NCI-H1092 treated with DMSO at 0.1 percent for 48 hours (cell line): ENCODE measurements at places on chromosomes 1 and 21.
A peak's percentile ranks its signal among the peaks of the same experiment; 100 is the strongest.

- DNase-seq = no peak
Observed at GRCh38 chr1:153639280-153639679, 5.4 kb downstream of the CHTOP start.

DNA sequence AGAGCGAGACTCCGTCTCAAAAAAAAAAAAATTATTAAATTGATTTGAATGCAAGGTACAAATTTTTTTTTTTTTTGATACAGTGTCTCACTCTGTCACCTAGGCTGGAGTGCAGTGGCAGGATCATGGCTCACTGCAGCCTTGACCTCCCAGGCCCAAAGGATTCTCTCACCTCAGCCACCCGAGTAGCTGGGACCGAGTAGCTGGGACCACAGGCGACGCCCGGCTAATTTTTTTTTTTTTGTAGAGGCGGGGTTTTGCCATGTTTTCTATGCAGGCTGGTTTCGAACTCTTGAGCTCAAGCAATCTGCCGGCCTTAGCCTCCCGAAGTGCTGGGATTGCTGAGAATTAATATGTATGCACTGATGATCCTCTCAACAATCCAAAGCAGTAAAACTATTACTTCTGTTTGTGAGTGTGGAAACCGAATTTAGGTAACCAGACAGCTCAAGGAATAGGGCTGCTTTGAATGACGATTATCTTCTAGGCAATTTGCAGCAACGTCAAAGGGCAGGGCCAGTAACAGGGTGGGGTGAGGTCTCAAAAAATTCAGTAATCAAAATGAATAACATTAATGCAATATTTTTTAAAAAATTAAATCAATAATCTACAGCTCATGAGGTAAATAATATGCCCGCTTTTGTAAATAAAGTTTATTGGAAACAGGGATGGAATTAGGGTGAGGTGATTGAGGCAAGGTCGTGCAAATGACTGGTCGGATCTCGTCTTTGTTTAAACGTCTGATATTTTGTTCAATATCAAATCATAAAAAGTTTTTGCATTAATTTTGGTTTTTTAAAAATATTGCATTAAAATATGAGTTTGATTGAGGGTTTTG is 1.2 kb downstream of the CLSPN start:
- peak; percentile 29 for DNase-seq

GRCh38 chr1:159429074-159429861 is 2.7 kb upstream of the OR10J4 start:
- no peak for DNase-seq

DNA sequence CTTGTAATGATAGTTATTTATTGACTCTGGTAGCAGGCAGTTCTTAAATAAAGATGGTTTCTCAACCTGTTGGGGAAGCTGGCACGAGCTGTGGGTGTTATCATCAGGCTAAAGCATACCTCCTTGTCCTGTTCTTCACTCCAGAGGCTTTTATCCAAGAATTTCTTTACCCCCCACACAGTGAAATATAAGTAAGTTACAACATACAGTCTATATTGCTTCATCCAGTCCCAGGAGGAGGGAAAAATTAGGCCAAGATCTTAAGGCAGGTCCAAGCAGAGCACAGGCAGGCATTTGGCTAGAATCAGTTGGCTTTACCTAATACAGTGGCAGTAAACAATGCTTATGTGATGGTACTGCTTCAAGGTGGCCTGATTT is 6.3 kb downstream of the TMEM81 start:
- DNase-seq = no peak

GRCh38 chr1:241770115-241770514 is 77.9 kb upstream of the EXO1 start:
- DNase-seq = no peak

DNA sequence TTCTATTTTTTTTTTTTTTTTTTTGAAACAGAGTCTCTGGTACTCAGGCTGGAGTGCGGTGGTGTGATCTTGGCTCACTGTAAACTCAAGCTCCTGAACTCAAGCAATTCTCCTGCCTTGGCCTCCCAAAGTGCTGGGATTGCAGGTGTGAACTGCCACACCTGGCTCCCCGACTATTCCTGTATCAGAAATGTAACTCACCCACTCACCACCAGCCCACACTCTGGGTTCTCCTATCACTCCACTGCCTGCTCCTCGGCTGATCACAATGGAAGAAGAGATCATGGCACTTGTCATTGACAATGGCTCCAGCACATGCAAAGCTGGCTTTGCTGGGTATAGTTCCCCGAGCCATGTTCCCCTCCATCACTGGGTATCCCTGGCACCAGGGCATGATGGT is 15.9 kb downstream of the RABIF start:
- DNase-seq = no peak

DNA sequence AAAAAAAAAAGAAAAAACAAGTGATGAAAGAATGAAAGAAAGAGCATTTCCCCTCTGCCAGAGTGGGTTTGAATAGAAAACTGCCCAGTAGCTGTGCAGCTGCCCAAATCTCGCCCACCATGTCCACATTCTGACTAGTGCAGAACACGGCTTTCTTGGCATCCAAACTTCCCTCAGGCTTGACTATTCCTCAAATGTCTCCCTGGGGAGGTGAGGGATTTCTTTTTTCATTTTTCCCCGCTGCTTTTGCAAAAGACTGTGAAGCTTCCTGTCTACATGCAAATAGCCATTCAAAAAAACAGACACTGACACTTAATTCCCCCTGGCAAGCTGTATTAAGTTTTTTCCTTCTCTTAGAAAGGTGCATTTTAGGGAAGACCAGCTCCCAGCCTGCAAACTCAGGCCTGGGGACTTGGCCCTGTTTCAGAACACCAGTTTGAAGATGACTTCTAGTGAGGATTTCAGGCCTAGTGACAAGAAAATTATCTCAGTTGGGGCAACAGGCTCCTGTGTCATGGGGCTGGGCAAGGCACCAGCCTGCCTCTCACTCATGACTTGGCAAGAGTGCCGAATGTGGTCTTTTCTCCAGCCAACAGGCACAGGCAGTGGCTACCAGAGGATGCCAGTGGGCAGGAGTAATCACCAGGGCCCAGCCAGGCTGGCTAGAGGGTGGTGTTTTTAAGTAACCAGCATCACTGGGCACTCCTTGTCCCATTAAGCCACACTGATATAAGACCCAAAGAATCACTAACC is 178.1 kb upstream of the NFIA start:
- DNase-seq = no peak

- no peak for DNase-seq
Observed at GRCh38 chr21:45162809-45163208, 88.4 kb downstream of the ADARB1 start.

DNA sequence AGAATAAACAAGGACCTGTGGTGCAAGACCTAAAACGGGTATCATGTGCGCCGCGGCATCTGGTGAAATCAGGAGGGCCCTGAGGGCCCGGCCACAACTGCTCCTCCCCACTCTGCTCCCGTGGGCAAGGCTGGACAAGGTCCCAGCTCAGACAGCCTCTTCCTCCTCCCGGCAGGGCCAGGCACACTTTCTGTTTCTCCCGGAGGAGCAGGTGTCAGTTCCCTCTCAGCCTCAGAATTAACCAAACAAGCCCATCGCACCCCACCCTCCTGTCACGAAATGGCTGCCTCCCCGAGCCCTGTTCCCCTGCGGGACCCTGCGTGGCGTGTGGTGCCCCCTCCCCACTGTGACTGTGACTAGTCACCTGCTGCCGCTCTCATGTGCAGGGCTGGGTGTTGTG is 15.2 kb downstream of the PTTG1IP start:
- no peak for DNase-seq

GRCh38 chr1:19456968-19457441 is 28.3 kb downstream of the CAPZB start:
- DNase-seq = no peak

DNA sequence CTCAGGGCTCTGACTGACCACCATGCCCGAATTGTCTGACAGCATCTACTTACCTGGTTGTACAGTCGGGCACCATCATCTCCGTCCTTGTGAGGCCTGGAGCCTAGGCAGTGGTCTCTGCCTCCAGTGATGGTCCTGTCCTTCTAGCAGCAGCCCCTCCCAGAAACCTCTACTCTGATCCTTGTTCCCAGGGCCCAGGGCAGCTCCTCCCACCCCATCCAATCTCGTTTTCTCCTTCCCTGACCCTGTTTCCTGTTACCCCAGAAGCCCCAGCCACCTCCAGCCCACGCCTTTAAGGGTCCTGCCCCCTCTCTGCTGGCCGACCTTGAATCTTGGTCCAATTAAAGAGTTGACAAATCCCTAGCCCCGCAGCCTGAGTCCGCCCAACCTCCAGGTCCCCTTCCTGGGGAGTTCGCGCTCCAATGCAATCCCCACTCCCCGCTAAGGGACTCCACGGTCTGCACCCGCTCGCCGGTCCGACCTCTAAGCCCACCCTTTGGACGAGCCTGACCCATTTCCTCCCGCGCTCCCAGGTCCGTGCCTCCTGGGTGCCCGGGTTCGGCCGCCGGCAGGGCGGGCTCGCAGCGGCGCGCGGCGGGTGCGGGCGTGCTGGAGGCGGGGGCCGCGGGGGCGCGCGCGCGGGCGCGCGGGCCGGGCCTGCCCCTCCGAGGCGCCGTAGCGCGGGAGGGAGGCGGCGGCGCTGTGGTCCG is at the start of gene B4GALT2:
Gene B4GALT2 (plus strand): TSS at position 660 of the 710 bp plus-strand sequence. CDS start 1,951 bp downstream, outside the sequence.
- DNase-seq = peak; percentile 54

DNA sequence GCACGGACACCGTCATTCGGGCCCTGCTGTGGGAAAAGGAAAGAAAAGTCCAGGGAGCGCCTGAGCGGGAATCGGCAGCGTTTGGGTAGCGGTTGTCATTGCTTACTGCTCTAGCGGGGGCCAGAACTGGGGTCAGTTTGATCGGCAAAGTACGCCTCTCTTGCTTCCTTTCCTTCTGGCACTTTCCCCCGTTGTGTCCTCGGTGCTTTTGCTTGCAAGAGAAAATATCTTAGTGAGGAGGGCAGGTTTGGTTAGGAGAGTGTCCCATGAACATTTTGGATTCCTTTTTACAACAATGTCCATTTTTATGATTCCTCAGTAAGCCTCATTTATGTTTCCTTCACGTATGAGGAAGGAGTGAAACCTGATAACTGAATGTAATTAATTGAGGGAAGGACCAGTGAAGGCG is 670 bp downstream of the ST3GAL3 start:
- DNase-seq = peak; percentile 68

DNA sequence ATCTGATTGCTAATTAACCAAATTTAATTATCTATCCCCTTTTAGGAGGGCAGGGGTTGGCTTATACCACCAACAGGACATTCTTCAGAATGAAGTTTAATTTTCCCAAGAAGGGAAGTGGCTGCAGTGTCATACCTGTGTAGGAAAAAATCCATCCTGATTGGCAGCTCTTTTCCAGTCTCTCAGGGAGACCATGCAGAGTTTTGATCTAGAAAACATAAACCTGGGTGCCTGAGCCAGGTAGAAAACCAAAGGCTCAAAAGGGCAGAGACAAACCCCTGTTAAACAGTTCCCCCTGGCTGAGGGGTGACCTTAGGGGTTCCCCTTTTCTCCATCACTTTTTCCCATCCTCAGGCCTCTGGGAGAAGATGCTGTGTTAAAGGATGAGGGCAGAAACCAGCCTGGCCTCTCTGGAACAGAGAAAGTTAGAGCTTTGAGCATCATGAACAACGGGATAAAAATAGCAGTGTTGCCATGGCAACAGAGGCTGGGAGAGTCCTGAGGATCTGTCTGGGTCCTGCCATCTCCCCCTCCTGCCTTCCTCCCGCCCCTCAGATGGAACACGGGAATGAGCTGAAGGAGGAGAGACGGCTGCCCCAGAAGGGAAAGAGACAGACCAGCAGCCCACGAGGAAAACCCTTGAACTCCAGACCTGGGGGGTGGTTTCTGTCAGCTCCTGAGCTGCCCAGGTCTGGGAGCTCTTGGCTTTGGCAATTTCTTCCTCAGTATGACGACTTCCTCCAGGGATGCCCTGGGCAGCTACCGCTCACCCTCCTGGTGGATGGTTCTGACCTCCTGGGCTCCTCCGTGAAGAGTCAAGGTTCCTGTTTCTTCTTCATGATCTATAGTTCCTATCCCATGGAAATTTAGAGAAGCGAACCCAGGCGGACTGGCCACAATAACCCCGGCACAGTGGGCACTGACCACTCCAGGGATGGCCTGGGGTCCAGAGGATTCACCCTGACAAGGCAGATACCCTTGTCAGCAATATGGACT is 14.0 kb upstream of the LEMD1 start:
- no peak for DNase-seq

DNA sequence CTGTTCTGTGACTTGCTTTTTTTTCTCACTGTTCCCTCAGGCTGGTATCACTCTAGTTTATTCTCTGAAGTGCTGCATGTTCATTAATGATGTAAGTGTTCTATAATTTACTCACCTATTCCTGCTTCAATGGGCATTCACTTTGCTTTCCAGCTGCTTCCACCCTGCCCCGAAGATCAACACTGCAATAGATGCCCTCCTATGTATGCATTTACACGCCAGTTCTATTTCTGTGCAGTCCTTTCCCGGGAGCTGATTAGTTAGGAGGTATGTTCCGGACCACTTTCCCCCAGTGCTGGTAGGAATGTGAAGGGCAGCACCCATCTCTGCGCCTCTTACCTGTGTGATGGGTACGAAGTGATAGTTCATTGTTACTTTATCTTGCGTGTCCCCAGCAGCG is 103.4 kb downstream of the DHRS3 start:
- DNase-seq = no peak

DNA sequence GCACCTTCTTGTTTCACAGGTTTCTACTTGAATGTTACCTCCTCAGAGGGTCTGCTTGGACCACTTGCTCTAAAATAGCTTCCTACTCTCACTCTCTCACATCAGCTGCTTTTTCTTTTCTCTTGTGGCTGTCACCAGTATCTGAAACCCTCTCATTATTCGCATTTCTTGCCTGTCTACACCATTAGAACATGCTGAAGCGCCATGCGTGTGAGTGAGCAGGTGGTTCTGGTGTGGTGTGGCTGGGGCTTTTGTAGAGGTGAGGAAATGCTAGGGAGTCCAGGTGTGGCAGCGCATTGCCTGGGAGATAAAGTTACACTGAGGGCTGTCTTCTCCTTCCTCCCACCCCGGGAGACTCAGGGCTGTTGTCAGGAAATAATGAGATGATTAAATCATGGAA is 4.1 kb downstream of the ZNF362 start:
- DNase-seq = no peak

DNA sequence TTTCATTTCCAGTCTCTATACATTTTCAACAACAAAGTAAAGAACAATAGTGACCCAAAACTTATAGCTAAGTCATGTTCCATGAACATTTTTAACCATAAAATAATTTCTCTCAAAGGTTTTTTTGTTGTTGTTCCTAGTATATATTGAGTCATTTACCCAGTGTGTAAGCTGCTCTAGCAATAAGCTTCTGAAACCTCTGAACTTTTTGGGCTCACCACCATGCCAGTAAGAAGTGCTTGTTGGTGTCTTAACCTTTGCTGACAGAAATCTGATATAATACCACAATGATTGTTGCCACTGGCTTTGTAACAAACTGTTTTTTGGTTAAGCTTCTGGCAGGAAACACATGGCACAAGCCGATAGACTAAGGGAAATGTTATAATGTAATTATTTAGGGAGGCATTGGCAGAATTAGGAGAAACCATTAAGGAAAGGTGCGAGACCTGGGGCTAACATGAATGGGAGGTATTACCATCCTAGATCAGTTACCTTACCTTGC is 52.6 kb upstream of the UBE2U start:
- no peak for DNase-seq

- DNase-seq = peak; percentile 34
Observed at GRCh38 chr1:110673197-110673701, 1.5 kb downstream of the KCNA3 start.
